ENCODE measurements at places on chromosomes 13 and 19. TPM values are rescaled to one million over a fixed set of nuclear protein-coding genes. Genes with fewer than 3 reads are reported as not detected.

Gene ARMC6
- 36.7 TPM for polyA plus RNA-seq

Gene ZNF729
- 0.24 TPM for polyA plus RNA-seq

Gene GNG7
- polyA plus RNA-seq: 5.1 TPM

Gene GAPDHS
- not detected for polyA plus RNA-seq

Gene FFAR2
- 0.32 TPM for polyA plus RNA-seq

Gene TRPM4
- polyA plus RNA-seq: 29.3 TPM

Gene IZUMO2
- 0.22 TPM for polyA plus RNA-seq

Gene NFIX
- 21.3 TPM for polyA plus RNA-seq

Gene LGALS4
- 2.9 TPM for polyA plus RNA-seq

Gene SPRY2
- 61.7 TPM for polyA plus RNA-seq

Gene ZNF665
- 9.3 TPM for polyA plus RNA-seq

Gene ENOX1
- 9.7 TPM for polyA plus RNA-seq
